ENCODE measurements at places on chromosomes 5 and 9. TPM values are rescaled to one million over a fixed set of nuclear protein-coding genes. Genes with fewer than 3 reads are reported as not detected.

The BARHL1 gene
- polyA plus RNA-seq: not detected

The FOXB2 gene
- not detected for polyA plus RNA-seq

The NEURL1B gene
- polyA plus RNA-seq: 6.9 TPM

The MYMK gene
- not detected for polyA plus RNA-seq

The IFNA13 gene
- polyA plus RNA-seq: not detected

The FGD3 gene
- 2.1 TPM for polyA plus RNA-seq

The FAM221B gene
- not detected for polyA plus RNA-seq

The EPB41L4A gene
- 11.8 TPM for polyA plus RNA-seq

The GABRA6 gene
- polyA plus RNA-seq: not detected

The CDKN2B-AS1 gene
- polyA plus RNA-seq: 0.47 TPM

The PCDHAC2 gene
- polyA plus RNA-seq: 0.06 TPM

The WDR38 gene
- not detected for polyA plus RNA-seq

The CWC27 gene
- 11.9 TPM for polyA plus RNA-seq

The IL5 gene
- not detected for polyA plus RNA-seq

The TMEM215 gene
- polyA plus RNA-seq: not detected

The OTULINL gene
- polyA plus RNA-seq: 0.45 TPM

The CHSY3 gene
- 0.14 TPM for polyA plus RNA-seq

The EQTN gene
- not detected for polyA plus RNA-seq

The SERINC5 gene
- polyA plus RNA-seq: 10.8 TPM

The STKLD1 gene
- 0.49 TPM for polyA plus RNA-seq

The ISL1 gene
- 0.14 TPM for polyA plus RNA-seq

The FOXI1 gene
- not detected for polyA plus RNA-seq

The TXNDC8 gene
- not detected for polyA plus RNA-seq

The CARD9 gene
- polyA plus RNA-seq: 1.8 TPM

The CCL19 gene
- 2.2 TPM for polyA plus RNA-seq

The COL23A1 gene
- polyA plus RNA-seq: 0.75 TPM

The INSL6 gene
- not detected for polyA plus RNA-seq

The NR5A1 gene
- 0.02 TPM for polyA plus RNA-seq

The DOCK8 gene
- 5.1 TPM for polyA plus RNA-seq

The ANGPTL2 gene
- 1.9 TPM for polyA plus RNA-seq

The C5 gene
- polyA plus RNA-seq: 1.0 TPM

The PCAT7 gene
- polyA plus RNA-seq: not detected

The IRX4 gene
- 15.6 TPM for polyA plus RNA-seq

The SLU7 gene
- 22.8 TPM for polyA plus RNA-seq
